ENCODE measurements at places on chromosomes 16 and 17.
A peak's percentile ranks its signal among the peaks of the same experiment; 100 is the strongest.

DNA sequence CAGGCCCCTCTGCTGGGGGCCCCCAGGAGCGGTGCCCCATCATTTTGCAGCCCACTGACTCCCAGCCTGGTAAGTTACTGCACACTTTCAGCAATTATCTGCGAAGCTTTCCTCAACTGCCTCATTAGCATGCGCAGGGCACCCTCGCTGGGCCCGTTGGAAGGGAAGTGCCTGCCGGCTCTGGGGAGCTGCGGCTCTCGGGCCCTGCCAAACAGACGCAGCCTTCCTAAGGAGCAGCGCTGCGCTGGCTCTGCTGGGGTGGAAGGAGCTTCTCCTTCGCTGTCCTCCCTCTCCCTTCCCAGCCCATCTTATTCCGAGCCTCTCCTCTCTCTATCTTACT lies 71.0 kb downstream of the RBBP6 start:
- no peak for DNase-seq

- DNase-seq, result peak; percentile 52
Observed at GRCh38 chr17:81097943-81098308, 63.0 kb downstream of the BAIAP2 start.

- DNase-seq, result peak; percentile 92
Observed at GRCh38 chr17:40559954-40560591, 5.2 kb downstream of the CCR7 start.

GRCh38 chr16:79754501-79754900 lies 154.0 kb upstream of the MAF start:
- DNase-seq, result no peak

GRCh38 chr16:31202414-31203375 lies at the start of gene PYCARD:
PYCARD (minus strand) TSS chr16:31202760; CDS start chr16:31202690, 70 bp downstream.
- peak; percentile 63 for DNase-seq

DNA sequence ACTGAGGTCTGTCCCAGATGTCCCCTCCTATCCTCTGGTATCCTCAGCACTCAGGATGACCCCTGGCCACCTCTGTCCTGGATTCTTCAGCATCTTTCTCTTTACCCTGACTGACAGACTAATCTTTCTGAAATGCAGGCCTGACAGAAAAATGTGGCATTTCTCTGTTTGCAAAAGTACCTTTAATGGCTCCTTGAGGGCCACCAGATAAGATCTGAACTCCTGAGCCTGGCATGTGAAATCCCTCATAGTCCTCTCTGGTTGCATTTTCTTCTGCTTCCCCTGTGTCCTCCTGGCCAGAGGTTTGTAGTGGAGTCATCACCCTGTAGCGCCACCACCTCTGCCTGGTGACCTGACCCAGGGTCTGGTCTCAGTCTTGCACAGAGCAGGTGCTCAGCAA lies 2.0 kb upstream of the ELMO3 start:
- DNase-seq, result no peak

GRCh38 chr17:66492561-66493005 lies 190.2 kb downstream of the PRKCA start:
- no peak for DNase-seq

GRCh38 chr17:44218344-44219107 lies 949 bp downstream of the UBTF start:
- DNase-seq, result peak; percentile 92

DNA sequence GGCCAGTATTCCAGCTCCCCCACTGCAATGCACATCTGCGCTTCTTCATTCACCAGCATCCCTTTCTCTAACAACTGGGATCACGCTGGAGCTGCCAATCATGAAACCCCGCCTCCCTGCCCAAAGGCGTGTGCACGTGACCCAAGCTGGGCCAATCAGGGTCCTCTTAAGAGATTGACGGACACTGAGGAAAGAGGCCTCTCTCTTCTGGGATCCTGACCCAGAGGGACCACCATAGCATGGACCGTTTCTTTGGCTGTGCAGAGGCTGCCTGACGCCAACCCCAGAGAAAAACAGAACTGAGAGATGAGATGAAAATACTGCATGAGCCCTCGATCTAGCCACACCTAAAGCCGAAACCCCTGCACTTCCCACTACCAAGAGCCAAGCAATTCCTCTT lies 32.0 kb downstream of the COTL1 start:
- DNase-seq, result no peak

DNA sequence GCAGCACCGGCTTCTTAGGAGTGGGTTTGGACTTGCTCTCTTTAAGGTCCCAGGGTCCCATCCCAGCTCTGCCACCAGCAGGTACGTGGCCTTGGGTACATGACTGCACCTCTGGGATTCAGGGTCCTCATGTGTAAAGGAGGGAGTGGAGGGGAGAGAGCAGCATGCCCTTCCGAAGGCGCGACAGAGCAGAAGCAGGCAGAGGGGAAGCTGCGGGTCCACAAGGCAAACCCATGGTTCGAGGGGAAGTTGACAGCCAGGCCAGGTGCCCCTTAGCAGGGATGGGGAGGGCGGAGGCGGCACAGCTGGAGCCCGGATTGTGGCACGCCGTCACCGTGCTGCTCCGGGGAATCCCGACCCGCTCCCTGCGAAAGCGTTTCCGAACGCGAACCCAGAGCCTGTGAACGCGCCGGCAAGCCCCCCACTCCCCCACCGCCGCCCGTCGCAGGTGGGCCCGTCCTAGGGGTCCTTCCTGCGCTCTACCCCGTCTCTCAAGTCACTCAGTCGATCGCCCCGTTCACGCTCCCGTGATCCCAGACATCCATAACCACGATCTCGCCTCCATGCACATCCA lies 4.1 kb upstream of the TBX2 start:
- no peak for DNase-seq

Data from activated T-cell treated with anti-CD3 and anti-CD28 coated beads, Interleukin-2, amount 50 U/mL, for 48 hours (primary cell).